NCI-H1417 (cell line): ENCODE measurements at places on chromosomes 1 and 21.
A peak's percentile ranks its signal among the peaks of the same experiment; 100 is the strongest.

DNA sequence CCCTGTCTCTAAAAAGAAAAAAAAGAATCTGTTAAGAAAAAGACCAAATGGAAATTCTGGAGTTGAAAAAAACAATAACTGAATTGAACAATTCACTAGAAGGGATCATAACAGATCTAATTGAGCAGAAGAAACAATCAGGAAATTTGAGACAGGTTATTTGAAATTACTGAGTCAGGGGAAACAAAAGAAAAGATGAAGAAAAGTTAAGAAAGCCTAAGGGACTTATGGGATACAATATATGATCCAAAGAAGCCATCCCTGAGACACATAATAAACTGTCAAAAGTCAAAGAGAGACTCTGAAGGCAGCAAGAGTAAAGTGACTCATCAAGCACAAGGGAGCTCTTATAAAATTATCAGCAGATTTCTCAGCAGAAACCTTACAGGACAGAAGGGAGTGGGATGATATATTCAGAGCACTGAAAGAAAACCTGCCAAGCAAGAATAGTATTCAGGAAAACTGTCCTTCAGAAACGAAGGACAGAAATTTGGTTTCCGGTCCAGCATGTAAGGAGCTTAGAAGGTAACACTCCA lies 44.5 kb downstream of the SLC2A1 start:
- no peak for DNase-seq

GRCh38 chr21:42655796-42656770 lies 2.7 kb downstream of the PDE9A start:
- DNase-seq: peak; percentile 45

DNA sequence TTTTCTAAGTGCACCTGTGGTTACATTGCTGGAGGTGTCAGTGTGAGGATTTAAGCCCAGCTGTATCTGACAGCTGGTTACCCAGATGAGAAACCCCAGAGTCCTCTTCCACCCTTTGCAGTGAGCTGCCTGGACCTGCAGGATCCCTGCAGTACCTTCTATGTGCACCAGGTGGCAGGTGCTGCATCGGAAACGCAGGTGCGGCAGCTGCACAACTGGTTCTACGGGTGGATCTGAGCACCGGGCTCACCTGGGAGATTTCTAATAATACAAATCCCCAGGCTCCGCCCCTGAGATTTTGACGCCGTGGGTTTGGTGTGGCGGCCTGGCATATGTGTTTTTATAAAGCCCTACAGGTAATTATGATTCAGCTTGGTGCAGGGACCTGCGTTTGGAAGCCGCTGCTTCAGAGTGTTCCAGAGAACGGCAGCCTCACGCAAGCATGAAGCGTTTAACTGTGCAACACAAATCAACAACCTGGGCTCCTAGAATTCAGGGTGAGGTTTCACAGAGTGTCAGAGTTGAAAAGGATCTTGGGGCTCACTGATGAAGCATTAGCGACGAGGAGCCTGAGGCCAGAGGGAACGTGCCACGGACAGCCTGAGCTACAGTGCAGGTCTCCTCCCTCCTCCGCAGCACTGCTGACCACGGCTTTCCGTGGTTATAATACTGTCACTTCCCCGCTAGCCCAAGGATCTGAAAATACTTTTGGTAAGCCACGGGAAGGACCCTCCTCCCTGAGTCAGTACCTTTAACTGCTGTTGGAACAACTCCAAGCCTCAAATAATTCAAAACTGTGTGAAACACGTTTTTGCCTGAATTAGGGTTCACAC lies 96.7 kb upstream of the TRABD2B start:
- DNase-seq: peak; percentile 82

DNA sequence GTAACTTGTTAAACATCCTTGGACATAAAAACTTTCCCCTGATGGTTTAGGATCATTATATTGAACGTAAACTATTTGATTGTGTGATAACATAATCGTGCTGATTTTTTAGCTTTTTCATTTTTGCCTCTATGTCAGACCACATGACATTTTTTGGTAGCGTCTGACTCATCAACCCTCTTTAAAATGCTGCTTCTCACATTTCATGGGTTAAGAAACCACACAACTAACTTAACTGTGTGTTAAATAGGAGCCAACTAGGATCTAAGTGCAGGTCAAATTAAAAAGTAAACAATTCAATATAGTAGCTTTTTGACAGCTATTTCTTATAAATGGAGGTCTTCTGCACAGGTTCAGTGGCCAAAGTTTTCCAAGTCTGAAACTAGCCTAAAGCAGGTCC lies 9.8 kb downstream of the BTG3 start:
- no peak for DNase-seq

DNA sequence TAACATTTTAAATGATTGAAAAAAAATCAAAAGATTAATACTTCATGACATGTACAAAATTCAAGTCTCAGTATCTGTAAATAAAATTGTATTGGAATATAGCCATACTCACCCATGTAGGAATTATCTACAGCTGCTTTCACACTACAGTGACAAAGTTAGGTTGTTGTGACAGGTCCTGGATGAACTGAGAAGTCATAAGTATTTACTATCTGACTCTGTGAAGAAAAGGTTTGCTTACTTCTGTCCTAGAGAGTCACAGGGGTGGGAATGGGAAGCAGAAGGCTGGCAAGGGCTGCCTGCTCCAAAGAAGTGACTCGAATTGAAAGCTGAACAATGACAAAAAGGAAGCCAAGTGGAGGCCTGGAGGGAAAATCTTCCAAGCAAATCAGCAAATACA lies 155.2 kb downstream of the SLC30A10 start:
- DNase-seq: no peak

- DNase-seq: no peak
Measured at GRCh38 chr1:33709783-33710718, 153.8 kb upstream of the HMGB4 start.

DNA sequence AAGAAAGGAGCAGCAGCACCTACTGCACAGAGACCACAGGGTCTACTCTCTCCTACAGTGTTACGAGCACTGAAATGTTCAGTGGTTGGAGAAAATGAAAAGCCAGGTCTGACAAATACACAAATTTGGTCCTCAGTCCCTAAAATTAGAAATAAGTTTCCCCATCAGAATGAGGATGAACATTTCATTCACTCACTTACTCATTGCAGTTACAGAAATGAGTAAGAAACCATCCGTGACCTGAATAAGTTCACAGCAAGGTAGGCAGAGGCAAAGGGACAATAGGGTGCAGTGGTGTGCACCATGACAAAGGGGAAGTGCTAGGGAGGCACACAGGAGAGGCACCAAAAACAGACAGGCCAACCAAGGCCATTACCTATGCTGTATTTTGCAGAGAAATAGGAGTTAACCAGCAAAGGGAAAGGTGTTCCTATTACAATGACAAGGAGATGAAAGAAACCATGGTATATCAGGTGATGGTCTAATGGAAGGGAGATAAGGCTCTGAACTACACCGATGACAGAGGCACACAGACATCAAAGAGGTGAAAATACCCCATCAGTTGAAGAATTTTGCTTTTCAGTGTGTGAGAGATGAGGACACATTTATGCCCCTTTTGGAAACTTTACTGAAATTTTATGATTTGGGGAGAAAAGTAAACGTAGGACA lies 29.4 kb downstream of the VAV3 start:
- no peak for DNase-seq

DNA sequence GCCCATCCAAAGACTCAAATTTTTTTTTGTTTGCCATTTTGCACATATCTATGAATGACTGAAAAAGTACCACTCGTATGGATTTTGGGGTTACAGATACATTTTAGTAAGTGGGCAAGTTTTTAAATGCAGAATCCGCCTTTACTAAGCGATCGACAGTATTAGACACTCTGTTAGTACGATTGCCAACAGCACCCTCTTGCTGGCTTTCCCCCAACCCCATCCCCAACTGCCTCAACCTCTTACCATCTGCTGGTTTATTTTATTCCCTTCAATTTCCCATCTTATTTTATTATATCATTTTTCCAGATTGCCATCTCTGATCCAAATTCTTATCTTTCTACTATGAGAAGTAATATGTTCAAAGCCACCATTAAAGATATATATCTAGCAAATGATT lies 244.8 kb downstream of the LRRIQ3 start:
- DNase-seq: no peak

DNA sequence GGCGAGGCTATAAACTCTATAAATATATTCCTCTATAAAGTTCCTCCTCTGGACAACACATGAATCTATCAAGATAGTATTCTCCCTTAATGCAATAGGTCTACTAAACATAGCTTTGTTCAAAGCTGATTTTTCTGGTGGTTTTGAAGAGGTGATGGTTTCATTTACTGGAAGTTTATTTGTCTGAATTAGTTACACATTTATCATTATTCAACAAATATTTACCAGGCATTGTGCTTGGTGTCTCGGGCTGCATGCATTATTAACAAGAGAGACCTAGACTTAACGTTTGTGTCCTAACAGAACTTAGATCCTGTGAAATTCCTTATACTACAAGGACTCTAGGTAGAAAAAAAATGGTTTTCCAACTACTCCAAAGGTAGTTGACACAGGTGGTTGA lies 511.4 kb upstream of the B3GALT2 start:
- DNase-seq: no peak

DNA sequence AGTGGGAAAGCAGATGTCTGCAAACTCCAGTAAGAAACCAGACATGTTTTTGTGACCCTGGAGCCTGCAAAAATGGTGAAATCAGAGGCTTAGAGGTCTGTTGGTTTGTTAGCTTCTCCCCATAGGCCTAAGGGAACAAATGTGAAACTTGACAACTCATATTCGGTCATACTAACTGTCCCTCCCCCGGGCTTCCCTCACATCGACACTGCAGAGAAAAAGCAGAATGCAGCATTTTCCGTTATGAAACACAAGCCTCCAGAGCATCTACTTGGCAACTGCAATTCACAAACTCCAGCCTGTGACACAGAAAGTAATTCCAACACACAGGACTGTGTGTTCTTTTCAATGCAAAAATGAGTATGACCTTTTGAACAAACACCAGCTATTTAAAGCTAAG lies 3.7 kb downstream of the KCNA2 start:
- no peak for DNase-seq

DNA sequence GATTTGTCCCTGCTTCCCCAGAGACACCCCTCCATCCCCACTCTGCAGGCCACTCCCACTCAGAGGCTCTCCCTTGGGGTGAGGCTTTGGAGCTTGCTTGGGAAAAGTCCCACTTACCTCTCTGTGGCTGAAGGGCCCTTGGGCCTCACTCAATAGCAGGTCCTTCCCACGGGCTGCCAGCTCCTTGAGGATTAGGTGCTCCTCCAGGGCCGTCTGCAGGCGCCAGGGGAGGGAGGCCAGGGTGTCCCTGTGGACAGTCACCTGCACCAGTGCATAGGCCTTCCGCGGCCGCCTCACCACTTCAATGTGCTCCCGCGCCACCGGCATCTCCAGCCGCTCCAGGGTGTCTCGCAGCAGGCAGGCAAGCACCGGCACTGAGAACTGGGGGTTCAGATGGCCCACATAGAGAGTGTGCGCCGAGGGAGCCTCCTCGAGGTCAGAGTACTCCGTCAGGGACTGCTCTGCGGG lies 1.4 kb downstream of the SLFNL1 start:
- no peak for DNase-seq
